ENCODE measurements at places on chromosomes 13 and 19. TPM values are rescaled to one million over a fixed set of nuclear protein-coding genes. Genes with fewer than 3 reads are reported as not detected.

Gene NLRP9
- total RNA-seq: not detected

Gene IFNL1
- total RNA-seq: not detected

Gene NKG7
- not detected for total RNA-seq

Gene MAST1
- total RNA-seq: 3.3 TPM

Gene LENG9
- total RNA-seq: 11.2 TPM

Gene AP2A1
- total RNA-seq: 110 TPM

Gene CYP4F12
- total RNA-seq: not detected

Gene ATP13A1
- 114 TPM for total RNA-seq

Gene MBD3L2
- not detected for total RNA-seq
